ENCODE measurements at places on chromosomes 4 and X.
A peak's percentile ranks its signal among the peaks of the same experiment; 100 is the strongest.

GRCh38 chrX:96683997-96684338 is 674 bp upstream of the DIAPH2 start:
- DNase-seq = no peak

- DNase-seq = no peak
Observed at GRCh38 chr4:138192113-138192512, 50.0 kb downstream of the SLC7A11 start.

DNA sequence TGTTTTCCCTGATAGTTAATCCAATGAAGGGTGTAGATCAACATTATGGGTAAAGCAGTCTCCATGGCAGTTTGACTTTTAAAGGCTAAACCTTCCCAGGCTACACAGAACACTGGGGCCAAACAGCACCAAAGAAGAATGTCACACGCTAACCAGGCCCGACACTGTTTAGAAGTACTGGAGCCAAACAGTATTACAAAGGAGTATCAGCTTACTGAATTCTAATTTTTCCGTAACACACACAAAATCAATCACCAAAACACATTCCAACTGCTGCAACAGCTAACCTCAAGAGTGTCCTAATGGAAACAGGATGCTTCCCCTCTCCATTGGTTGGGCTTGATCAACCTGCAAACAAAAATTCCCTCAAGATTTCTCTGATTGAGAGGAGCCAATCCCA is 783.5 kb downstream of the PCDH18 start:
- DNase-seq = no peak

DNA sequence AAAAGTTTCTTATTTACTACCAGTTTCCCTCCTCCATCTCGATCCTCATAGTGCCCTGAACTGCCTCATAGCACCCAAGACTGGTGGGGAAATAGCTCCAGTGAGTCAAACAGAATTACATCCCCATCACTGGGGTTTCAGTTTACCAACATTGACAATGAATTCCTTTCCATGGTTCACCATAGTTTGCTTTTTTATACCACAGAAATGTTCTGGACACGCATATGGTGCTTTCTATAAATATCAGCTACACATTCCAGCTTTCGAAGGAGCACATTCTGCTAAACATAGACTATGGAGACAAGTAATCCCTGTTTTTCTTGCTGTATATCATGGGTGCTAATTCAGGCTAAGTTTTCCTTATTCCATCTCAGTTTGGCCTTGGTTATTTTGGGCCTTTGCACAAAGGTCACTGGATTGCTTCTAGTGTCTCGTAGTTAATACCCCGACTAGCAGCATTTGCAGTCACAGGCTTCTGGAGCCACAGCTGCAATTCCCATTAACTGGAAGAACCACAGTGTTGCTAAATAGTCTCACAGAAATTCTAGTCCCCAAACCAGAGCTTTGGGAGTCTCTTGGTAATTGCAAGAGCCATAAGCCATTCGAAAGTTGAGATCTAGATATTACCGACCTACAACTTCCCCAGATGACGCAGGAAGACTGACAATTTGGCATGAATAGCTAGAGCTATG is 53.4 kb upstream of the TRPC3 start:
- no peak for DNase-seq

GRCh38 chr4:145179281-145179860 is 1.0 kb downstream of the OTUD4 start:
- DNase-seq = peak; percentile 77

- DNase-seq = no peak
Observed at GRCh38 chr4:110634350-110635162, 11.7 kb upstream of the PITX2 start.

- no peak for DNase-seq
Observed at GRCh38 chr4:187256897-187257296, 533.2 kb upstream of the FAT1 start.

- no peak for DNase-seq
Observed at GRCh38 chr4:170022211-170022610, 4.0 kb downstream of the MFAP3L start.

GRCh38 chr4:10619855-10620254 is 64.7 kb downstream of the CLNK start:
- DNase-seq = no peak

DNA sequence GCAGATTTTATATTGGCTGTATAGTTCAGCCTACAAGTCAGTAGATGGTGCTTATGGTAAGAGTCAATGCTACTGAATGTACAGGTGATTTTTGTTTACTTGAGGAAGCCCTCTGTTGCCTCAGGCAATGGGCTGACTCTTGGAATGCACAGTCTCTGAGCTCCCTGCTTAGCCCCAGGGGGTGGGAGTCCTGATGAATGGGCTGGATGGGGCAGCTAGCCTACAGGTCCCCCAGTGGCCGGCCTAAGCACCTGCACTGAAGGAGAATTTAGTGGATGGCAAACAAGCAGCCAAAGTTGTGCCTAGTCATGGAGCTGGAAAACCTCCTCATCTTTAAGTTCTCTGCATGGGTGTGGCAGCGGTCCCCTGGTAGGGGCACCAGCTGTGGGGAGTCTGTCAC is 101.8 kb upstream of the CXorf51B start:
- DNase-seq = no peak

DNA sequence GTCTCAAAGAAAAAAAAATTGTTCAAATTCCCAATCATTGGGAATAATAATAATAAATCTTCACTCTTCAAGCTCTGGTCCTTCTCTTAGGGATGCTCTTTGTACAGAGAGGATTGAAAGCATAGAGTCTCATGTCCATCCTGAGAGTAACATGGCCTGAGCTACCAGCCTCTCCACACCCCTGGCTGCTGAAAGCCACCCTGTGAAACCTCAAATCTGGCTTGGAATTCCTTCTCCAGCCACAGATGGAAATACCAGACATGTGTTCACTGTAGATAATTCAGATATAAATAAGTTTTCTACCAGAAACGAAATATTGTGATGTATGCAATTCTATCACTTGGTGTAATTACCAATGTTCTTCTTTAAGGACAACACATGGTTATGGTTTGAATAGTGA is 140.6 kb downstream of the ARSF start:
- DNase-seq = no peak

DNA sequence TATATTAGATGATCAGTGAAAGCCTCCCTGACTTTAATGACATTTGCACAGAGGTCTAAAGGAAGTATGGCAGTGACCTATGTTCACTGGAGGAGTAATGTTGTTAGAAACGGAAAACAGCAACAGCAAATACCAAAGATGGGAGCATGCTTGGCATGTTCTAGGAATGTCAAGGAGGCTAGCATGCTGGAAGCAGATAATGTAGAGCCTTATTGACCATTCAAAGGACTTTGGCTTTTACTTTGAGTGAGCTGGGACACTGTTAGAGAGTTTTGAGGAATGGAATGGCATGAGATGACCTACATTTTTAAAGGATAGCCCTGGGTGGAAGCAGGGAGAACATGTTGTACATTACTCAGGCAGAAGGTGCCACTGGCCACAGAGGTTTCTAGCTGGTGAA is 6.0 kb downstream of the RPA4 start:
- DNase-seq = no peak

DNA sequence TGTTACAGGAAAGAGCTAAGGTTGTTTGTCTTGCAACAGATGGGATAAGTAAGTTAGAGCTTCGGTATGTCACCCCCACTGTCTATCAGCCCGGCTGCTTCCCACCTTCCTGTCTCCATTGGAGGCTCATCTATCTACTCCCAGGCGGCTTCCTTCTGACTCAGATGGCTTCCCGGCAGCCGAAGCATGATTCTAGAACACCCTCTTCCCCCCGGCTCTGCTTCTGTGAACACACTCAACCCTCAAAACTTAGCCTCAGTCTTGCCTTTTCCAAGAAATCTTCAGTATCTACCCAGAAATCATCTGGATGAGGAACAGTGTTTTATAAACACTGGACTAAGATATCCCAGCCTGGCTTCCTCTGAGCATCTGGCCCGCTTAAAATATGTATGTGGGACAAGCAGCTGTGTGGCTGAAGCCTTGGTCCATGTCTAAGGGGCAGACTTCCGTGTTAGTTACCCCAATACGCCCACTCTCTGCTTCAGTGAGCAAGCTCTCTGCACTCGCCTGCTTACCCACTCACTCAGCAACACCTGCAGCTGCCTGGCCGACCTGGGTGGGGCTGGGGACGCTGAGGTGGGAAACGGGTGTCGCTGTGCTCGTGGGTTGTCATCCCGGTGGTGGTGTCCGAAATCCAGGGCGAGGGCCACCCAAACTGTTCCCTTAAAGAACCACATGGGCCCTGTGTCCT is 12.0 kb upstream of the SLC2A9 start:
- DNase-seq = no peak

- DNase-seq = no peak
Observed at GRCh38 chr4:65046192-65047133, 623.8 kb downstream of the EPHA5 start.

DNA sequence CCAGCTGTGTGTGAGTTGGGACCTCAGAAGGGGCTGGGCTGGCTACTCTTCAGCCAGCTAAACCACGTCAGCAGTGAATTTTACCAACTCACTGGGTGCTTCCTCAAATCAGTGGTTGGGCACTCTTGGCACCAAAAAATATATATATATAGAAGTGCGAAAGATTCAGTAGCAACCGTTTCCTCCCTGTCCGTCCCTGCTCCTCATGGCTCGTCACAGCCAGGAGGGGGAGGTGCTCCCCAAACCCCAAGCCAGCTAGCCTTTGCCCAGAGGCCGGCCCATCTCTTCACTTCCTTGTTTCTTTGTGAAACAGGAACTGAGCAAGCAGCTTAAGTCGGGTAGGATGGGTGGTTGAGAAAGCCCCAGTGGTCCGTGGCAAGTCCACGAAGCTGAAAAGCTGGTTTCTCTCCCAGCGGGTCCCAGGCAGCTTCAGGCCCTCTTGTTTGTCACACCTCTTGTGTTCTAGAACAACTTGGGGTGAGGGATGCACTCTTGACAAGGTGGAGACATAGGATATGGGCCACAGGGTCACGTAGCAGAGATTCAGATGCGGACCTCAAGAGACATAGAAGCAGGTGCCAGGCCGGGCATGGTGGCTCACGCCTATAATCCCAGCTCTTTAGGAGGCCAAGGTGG is 6.8 kb upstream of the SASH3 start:
- DNase-seq = no peak

- no peak for DNase-seq
Observed at GRCh38 chrX:69614886-69615285, 1.0 kb upstream of the EDA start.

DNA sequence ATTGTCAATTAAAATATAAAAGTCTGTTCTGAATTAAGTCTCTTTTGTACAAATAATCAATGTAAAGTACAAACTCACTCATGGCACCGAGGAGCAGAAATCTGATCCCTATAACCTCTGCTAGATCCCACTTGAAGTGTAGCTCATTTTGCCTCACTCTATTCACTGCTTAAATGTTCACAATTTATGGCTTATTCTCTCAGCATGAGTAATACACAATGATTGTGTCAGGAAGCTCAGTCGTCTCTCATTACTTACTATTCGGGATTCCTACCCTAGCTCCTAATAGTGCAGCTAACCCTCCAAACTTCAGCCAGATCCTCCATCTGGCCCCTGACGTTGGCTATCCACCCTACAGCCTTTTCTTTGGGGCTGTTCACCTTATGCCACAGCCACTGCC is 4.7 kb upstream of the AMMECR1 start:
- no peak for DNase-seq

GRCh38 chr4:124883632-124884031 is 171.1 kb upstream of the ANKRD50 start:
- DNase-seq = no peak

DNA sequence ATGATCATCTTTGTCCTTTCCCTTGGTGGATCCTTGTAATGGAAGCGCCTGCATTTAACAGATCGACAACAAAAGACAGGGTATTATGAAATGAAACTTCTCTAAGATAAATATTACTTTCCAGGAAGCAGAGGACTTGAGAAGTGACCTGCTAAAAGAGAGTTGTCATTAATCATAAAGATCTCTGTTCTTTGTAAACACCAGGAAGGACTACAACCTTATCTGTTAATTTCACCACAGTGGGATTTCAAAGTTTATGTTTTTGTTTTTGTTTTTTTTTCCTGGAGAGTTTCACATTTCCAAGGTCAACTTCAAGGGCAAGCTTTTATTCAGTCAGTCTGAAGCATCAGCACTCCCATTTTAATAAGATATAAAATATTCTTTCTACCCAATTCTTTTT is 170.9 kb downstream of the RCHY1 start:
- no peak for DNase-seq

GRCh38 chr4:156390599-156391324 is 437.1 kb upstream of the CTSO start:
- DNase-seq = no peak

DNA sequence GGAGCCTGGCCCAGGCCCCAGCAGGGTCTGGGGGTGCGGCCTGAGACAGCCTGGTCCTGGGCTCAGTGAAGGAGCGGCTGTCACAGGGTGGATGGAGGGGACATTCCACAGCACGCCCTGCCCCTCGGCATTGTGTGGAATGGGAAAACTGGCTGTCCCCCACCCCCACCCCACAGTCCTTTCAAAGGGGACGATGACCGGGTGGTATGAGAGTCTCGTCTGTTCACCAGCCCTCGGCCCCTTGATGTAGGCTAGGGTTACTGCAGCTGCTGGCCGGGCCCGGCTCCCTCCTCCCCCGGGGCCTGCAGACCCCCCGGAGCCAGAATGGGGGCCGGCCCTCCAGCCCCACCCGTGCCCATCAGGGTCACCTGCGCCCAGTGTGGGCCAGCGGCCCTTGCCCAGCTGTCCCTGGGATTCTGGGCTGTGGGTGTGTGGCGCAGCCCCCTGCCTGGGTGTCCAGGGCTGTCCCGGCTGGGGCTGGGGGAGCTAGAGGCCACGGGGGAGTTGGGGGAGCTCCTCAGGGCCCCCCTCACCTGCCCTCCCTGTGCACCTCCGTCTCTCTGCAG is 11.7 kb downstream of the FGFRL1 start:
- no peak for DNase-seq

DNA sequence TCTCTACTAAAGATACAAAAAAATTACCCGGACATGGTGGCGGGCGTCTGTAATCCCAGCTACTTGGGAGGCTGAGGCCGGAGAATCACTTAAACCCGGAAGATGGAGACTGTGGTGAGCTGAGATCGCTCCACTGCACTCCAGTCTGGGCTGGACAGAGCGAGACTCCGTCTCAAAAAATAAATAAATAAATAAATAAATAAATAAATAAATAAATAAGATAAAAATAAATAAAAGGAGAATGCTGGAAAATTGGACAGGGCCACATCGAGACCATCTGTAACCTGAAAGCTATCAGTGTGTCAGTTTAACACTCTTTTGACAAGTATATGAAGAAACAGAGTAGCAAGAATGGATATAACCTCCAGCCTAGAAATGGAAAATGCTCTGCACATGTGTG is 15.7 kb upstream of the FAT1 start:
- DNase-seq = no peak

DNA sequence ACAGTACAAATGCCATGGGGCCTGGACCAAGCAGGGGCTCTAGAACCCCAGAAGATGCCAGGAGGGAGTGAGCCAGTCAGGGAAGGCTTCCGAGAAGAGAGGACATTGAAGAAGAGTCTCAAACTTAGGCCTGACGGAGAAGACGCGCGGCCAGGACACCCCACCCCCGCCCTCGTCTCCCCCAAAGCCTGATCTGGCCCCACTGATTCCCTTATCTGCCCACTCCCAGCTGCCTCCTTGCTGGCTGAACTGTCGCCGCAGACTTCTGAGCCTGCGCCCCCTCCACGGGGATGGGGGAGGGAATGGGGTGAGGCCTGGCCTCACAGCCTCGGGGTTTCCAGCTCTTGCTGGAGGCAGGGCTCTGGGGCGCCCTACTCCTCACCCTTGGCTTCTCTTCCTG is 3.6 kb upstream of the GATA1 start:
- DNase-seq = no peak

All from activated CD4-positive, CD25-positive, alpha-beta regulatory T cell treated with anti-CD3 and anti-CD28 coated beads, Interleukin-2, amount 50 U/mL, for 72 hours (primary cell).